ENCODE measurements at places on chromosomes 4 and X.

GRCh38 chrX:41823402-41823801 is 99.4 kb downstream of the GPR82 start:
- DNase-seq: no peak

DNA sequence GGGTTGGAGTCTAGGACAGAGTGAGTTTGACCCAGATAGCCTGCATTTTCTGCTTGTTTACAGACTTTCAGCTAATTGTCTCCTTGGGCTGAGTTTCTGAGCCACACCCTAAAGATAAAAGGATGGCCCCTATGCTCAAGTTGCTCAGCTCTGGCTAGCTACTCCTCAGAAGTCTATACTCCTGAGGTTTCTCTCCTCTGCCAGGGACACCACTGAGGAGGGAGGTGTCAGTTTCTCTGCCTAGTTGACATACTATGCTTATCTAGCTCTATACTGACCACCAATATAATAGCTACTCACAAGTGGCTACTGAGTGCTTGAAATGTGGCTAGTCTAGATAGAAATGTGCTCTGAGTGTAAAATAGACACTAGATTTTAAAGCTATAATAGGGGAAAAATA is 23.6 kb downstream of the HADH start:
- peak; percentile 73 for DNase-seq

DNA sequence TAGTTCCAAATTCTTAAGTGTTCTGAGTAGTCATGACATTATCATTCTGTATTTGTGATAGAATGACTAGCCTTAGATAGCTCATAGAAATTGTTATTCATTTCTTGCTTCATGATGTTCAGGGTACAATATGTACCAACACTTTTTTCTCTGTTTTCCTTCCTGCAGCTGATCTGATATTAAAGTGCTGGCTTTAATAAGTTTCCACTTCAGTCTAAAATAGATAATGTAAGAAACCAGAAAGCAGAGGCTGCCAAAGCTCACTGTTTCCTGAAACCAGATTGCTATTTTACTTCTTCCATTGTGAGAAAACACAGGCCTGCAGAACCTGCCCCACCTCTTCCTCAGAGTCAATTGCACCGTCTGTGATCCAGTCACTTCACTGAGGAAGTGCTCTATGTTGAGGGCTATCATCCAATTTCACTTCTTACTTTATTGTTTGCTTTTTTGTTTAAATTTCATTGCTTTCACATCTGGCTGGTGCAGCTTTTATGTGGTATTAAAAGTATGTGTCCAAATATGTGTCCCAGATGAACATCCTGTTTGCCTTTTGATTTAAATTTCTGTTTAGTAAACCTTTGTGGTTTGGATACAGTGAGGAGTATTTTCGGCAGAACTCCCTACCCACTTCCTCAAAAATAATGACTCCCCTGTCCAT is 652.1 kb downstream of the ANKRD50 start:
- DNase-seq: peak; percentile 7

DNA sequence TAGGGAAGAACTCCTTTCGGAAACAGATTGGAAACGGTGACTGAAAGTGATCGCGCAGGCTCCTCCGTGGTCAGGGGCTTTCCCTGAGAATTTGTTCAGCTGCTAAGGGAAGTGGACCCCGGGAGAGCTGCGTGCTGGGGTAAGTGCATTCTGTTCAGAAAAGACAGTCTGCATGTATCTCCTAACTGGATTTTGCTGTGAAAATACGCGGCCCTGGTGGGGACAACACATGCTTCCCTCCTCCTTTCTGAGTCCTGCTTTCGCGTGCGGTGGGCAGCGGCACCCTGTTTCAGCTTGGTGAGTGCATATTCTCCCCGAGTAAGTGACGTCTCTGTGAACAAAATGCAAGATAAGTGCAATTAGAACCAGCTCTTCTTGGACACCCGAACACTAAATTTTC is 195.6 kb downstream of the STIM2 start:
- no peak for DNase-seq

DNA sequence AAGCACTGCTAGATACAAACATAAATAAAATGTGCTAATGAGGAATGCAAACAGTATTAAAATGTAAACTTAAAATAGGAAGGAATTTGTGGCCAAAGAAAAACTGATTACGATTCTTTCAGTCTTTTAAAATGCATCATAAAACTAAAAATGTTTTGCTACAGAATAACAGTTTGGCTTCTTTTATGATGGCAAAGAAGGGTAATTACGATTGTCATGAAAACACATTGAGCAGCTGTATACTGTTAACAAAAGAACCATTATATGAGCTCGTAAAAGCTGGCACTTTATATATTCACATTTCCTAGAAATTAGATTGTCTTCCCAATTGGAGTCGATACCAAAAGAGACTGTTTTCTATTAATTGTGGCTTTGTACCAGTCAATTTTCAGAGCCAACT is 290.4 kb downstream of the NR3C2 start:
- no peak for DNase-seq

DNA sequence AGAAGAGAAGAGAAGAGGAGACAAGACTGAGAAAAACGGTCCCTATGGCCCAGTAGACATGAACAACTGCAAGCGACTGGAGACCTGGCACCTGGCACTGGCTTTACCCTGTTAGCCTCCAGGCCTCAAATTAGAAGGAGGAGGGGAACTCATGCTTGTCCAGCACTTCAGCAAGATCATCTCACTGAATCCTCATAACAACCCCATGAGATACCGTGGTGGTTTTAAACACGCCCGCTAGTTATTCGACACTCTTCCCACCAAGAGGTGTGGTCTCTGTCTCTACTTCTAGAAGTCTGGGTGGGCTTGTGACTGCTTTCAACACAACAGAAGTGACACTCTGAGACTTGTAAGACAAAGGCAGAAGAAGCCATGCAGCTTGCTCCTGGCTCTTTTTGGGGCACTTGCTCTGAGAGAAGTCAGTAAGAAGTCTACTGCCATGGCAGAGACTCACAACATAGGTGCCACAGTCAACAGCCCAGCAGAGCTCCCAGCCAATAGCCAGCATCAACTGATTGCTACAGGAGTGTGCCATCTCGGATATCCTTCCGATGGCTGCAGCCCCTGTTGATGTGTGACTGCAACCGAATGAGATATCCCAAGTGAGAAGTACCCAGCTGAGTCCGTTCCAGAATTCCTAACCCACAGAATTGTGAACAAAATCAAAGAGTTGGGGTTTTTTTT is 34.0 kb upstream of the BCOR start:
- DNase-seq: peak; percentile 39

DNA sequence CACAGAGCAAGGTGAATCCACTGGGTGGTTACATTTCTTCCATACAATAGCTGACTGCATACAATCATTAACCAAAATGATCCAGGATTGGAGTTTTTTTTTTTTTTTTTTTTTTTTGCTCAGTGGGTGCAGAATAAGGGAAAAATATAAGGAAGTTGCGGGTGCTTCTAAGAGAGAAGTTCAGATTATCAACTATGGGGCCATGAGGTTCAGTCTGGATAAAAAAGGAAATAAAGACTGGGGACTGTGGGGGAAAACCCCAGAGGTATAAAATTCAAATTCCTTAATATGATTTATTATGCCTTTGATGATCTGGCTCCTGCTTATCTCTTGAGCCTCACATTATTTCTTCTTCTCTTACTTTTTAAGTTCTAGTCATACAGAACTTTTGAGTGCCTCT is 5.9 kb upstream of the EIF1AX start:
- DNase-seq: no peak

- no peak for DNase-seq
Measured at GRCh38 chr4:125140966-125141495, 173.7 kb upstream of the FAT4 start.

DNA sequence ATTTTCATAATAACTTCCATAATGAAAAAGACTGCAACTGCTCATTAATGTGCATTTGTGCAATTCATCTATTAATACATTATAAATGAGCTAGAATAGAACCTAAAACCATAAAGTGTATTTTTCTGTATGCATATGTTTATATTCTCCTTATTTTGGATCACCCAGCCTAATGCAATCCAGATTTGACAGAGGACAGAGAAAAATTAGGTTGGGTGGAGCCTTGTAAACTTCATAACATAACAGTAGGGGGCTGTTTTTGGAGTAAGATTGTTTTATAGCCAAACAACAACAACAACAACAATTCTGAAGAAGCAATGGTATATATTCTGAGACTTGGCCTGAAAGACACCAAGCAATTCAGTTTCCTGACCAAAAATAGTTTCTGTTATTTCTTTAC is 615.3 kb upstream of the SLIT2 start:
- DNase-seq: no peak

- no peak for DNase-seq
Measured at GRCh38 chrX:133985967-133986683, 731 bp upstream of the GPC3 start.

- no peak for DNase-seq
Measured at GRCh38 chrX:34915463-34916225, 27.0 kb upstream of the FAM47B start.

DNA sequence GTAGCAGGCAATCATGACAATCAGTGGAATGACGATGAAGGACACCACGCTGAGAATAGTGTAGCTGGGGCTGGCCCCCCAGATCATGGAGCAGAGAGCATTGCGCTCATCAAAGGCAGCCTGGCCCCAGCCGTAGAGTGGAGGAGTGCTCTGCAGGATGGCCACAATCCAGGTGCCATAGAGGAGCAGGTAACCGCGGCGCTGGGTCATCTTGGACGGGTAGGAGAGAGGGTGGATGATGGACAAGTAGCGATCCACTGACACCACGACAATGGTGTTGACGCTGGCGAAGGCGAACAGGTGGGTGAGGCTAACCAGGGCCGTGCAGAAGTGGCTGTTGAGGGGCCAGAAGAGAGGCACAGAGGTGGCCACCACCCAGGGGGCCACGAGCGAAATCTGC is 2.8 kb downstream of the GPR101 start:
- DNase-seq: no peak

DNA sequence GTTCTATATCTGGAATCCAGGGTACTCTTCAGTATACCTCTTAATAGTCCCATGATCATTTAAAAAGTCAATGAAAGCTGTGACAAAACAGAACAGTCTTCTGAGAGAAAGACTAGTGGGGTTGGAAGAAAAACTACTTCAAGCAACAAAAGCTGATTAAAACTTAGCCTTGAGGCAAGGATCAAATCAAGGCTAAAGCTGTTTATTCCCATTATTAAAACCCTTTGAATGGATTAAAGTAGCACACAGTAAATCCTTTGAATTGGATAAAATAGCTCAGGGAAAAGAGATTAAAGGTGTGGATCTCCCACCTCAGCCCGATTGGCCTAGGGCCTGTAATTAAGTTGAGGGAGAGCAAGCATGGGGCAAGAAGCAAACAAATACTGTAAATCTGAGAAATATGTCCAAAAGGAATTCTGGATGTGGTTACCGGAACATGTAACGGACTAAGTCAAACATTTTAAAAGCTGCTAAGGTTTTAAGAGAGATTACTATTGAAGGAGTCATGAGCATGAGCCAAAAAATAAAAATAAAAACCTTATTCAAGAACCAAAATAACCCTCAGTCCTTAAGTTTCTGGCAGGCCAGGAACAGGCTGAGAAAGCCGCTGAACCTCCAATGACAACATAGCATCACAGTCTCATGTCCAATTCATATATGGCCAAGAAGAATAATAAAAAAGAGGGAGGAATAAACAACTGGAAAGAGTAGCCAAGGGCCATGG is 257.3 kb upstream of the NEIL3 start:
- DNase-seq: no peak

DNA sequence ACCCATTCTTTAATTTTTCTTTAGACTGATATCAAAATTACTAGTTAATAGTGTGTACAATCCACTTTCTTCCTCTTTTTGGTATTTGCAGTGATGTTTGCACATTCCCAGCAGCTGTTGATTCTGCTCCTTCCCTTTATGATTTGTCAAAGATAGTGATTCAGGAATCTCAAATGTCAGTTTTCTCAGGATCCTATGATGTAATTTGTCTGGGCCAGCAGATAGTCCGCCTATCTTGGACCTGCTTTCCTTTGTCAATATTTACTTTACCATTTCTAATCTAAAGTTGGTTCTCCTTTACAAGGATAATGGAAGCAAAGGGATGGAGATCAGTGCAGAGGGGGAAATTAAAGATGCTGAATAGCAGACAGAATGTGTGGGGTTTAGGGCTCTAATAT is 122.1 kb downstream of the REELD1 start:
- no peak for DNase-seq

DNA sequence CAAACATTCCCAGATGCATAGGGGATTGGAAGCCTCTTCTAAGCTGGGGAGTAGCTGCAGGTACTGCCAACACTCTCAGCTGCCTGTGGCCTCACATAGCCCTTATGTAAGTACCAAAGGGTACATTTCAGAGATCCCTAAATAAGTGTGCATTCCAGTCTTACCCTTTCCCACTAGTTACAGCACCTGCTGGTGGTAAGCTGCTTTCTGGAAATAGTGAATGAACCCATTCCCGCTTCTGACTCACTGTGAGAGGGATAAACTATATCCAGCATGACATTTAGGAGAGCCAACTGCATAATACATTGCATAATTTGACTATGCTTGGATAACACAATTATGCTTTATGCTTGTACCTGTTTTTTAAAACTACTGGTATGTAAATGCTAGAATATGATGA is 149.0 kb downstream of the FAM13A start:
- no peak for DNase-seq

DNA sequence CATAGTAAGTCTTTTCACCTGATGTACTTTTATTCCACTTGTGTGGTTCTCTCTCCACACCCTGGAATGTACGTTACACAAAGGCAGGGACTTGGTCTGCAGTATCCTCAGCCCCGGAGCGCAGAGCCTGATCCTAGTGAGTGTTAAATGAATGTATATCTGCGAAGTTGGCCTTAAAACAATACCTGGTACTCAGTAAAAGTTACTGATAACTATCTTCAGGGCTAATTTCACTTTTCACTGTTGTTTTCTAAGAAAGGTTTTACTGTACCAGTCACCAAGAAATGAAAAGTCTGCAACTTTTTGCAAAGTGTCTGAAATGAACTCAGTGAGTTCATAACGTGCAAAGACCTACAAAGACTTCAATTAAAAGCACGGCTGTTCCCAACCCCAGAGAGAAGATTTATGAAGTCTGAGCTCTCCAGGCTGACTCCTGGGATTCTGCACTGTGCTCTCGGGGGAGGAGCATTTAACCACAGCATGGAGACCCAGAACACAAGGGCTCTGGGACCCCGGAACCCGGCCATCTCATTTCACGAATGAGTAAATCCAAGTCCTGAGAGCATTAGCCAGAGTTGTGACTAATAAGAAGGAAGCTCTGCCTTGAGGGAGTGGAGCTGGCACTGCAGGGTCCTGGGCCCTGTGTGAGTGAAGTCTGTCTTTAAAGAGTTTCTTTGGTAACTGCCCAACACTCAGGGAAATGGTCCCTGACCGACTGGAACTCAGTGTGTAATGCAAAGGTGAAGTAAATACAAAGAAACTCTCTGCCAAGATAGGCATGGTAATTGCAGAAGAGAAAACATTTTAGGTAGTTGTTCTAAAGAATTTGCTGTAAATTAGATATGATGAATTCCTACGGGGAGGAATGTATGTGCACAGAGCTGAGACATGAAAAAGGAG is 165.8 kb downstream of the NSUN7 start:
- no peak for DNase-seq
